T47D (cell line): ENCODE measurements at places on chromosomes 5 and 9.

DNA sequence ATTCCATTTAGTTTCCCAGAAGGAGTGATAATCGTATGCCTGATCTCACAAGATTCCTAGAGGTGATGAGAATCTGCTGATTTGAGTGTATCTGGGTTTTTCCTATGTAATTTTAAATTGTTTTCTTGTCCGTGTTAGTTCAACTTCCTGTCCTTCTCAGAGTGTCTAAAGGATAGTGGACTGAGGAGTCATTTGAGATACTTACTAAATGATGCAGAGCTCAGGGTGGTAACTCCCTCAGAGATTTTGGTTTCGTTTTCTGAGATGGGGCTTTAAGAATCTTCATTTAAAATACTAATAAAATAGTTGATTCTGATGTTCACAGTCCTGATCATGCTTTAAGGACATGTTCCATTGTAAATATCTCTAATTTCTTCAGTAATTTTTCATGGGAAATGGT, 30.3 kb downstream of the MELK start:
- no peak for DNase-seq

GRCh38 chr5:124631874-124632550, 114.4 kb downstream of the ZNF608 start:
- DNase-seq = no peak

DNA sequence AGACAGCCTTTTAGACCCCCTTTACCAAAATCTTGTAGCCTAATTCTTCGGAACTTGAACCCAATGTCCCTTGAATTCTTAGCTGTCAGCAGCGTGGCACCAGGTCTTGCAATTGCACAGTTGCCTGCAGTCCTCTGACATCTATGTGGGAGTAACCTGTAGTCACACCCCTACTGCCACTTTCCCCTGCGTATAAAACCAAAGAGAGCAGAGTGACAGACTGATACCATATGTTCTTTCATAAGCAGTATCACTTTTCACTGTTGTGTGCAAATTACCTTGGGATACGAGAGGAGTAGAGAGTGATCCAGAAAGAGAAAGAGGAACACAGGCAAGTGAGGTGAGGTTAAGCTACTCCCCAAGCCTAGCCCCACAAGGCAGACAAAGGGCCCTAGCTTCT, 364.3 kb upstream of the ADAMTSL1 start:
- DNase-seq = no peak

DNA sequence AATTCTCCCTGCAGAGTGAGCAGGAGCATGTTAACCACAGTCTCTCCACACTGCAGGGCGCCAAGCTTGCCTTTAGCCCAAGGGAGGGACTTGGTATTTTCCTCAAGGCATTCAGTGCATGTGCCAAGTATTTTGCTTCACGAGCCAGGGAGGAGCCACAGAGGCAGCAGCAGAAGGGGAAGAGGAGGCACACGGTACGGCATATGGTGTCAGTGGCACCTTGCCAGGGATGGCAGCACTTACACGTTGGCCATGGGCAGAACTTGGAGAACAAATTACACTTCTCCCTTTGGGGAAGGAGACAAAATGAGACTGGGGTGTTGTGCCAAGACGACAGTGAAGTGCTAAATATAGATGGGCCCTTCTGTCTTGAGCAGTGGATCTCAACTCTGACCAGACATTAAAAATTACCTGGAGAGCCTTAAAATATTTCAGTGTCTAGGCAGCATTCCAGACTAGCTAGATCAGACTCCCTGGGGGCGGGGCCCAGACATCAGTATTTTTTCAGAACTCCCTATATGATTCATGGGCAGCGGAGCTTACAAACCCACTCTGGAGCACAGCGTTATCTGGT, 155.8 kb downstream of the DRD1 start:
- DNase-seq = no peak

DNA sequence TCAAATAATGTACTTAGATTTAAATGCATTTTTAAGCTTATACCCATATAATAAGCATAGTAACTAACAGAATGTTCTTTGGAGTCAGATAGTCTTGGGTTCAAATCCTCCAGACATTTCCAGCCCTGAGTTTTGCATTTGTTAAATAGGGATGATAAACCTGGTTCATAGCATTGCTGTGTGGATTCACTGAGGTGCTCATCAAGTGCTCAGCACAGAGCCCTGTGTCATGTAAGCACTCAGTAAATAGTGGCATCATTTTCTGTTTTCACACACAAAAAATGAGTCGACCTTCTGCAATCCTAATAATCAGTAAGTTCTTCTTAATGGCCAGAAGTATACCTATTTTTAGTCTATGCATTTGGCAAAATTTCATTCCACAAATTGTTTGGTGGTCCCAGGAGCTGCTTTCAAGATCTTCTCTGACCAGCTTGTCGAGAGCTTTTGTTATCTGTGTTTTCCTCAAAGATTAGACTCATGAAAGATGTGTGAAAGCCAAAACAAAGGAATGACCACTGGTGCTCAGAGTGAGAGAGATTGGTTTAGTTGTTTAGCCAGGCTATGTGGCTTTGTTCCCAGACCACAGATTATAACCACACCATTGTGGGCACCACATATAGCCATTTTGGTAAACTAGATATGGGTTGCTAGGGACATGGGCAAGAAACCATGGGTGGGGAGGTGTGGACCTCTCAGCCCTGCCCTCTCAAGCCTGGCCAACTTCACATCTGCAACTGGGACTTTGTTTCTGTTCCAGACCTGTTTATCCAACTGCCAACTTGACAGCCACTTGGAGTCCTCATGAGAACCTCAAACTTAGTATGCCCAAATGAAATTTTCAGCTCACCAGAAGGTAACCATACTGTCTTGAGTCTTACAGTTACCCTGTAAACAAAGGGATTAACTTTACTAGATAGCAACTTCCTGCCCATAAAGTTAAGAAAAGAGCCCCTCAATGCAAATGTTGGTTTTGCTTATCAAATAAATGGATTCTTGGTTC, 45.0 kb downstream of the DOCK8 start:
- DNase-seq = no peak

DNA sequence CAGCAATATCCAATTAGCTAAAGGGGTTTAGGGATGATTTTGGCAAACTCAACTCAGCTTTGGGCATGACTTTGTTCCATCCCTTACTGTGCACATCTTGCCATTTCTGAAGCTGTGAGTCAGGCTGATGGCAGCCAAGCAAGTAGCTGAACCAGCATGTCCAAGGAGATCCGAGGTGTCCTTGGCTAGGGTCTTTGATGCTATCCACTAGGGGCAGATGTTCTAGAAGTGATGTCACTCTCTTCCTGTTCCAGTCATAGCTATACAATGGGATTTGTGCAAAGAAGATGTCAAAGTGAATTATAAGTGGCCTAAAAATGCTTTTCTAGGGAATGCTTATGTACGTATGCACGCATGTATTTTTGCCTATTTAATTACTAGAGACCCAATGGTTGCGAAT, 160.8 kb upstream of the PAPPA start:
- DNase-seq = no peak

DNA sequence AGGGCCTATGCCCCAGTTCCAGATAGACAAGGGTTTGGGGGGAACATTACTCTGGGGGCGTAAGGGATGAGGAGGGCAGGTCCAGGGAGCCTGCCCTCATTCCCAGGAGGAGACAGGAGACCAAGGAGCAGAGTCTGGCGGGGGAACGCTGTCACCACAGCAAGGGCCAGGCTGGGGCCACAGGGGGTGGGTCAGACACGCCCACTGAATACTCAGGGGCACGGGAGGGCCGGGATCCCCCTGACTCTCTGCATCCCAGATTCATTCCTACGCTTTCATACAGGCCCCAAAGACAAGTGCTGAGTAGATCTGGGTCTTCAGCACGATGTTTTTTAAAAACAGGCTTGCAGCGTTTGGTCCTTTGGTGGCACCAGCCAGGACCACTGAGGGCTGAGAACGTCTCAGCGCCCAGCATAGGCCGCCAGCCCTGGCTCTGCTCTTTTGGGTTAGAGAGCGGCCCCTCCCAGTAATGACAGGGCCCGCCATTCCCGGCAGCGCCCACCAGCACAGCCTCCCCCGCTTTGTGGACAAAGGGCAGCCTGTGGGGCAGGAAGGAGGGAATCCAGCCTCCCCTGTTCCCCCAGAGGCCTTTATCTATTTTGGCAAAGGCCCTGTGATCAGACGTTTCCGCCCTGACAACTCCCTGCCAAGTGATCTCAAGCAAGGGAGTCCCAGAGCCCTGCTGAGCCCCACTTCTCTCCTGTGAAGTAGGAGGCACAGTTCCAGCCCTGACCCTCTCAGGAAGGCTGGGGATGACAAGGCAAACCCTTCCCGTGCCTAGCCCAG, 24.9 kb downstream of the NEK6 start:
- no peak for DNase-seq

DNA sequence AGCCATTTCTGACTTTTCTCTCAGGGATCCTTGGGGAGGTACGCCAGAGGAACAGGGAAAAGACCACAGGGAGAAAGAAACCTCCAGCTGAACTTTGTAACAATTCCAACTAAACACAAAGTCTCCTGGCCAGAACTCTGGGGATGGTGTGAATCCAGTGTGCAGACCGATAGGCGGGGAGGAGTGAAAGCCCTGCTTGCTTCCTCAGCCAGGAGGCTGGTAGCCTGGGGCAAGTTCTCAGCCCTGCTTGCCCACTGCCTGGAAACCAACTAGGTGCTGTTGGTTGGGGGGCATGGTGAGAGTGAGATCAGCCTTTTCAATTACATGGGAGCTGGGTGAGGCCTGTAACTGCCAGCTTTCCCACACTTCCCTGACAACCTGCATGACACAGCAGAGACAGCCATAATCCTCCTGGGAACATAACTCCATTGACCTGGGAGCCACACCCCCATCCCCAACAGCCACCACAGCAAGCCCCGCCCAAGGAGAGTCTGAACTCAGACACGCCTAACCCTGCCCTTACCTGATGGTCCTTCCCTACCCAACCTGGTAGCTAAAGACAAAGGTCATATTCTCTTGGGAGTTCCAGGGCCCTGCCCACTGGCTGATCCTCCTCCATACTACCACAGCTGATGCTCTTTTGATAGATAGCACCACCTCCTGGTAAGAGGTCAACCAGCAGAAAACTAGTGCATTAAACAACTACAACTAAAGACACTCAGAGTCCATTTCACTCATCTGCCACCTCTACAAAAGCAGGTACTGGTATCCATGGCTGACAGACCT, 100.1 kb upstream of the TNFAIP8 start:
- DNase-seq = no peak

- no peak for DNase-seq
Measured at GRCh38 chr9:20384642-20385041, 237.7 kb downstream of the MLLT3 start.
